Peyer's patch (tissue), 4 donors: ENCODE measurements at places on chromosomes 6 and 20.

DNA sequence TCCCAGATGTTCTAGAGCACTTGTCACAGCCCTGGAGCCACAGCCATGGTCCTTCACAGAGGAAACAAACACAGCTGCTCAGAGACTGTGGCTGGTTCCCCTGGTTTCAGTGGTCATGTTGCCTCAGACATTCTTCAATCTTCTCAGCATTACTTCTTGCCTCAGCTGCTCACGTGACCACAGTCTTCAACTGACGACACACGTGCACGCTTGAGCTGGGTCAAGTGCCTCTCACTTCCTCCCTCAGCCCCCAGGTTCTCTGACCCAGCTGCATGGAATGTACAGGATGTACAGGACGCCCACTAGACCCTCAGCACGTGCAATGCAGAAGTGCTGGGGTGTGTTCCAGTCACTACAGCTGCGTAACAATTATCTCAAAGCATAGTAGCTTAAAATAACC lies 159.8 kb upstream of the GGTLC1 start:
- peak; percentile 60 for DNase-seq

DNA sequence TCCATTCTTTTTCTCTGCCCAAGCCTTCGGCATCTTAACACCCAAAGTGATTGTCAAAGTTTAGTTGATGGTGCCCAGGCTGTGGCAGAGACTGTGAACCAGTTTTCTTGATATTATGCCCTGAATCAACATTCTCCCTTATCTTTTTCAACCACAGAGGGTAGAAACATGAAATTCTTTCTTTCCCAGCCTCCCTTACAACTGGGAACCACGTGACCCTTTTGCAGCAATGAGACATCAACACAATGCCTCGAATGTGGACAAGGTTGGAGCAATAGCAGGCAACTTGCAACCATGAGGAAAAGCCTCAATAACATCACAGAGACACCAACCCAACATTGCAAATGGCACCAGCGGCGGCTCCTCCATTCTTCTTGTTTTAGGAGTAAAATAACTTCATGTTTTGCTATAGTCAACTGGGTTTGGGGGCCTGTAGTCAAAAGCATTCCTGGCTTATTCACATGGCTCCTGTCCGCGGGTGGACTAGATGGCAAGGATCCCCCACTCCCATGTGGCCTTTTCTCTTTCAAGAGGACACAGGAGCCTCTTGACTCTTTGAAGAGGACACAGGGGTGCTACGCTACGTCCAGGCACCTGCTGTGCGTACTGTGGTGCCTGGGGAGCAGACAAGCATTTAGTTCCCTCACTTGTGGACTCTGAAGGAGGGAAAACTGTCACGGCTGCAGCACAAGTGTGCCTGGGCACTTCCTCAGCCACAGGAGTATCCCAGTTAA lies 90.5 kb downstream of the NOL4L start:
- no peak for DNase-seq

DNA sequence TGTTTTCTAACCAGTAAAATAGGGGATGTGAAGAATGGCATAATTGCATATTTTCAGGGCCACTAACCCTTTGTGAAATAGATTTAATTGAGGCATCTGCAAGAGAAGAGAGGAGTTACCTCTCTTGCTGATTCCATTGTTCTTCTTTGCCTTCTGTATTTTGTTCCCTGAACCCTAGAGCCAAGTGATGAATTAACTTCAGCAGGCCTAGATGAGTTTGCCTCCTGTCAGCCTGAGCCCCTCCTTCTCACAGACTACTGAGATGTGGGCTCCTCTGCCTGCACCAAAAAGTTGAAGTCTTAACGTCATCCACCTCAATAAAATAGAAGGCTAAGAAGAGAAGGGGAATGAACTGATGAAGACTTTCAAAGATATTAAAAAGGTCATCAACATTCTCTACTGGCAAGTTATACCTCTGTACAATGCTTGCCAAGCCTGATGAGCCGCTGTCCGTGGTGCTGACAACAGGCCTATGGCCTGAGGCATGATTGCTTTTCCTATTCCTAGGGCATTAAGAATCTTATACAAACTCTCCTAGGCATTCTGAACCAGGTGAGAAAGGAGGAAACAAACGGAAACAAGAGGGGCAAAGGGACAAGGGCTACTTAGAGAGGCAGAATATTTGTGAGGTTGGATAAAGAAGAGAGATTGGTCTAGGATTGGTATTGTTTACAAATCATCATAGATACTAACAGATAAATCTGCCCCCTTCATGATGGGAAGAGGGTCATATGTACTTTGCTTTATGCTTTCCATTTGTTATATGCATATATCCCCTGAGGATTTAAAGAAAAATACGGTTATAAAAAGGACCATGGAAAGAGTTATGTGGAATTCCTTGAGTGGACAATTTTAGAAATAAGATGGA lies 46.8 kb downstream of the CD24 start:
- no peak for DNase-seq

- DNase-seq: no peak
Measured at GRCh38 chr20:29740951-29741593, 1516.4 kb upstream of the DEFB115 start.

- no peak for DNase-seq
Measured at GRCh38 chr6:90940812-90941481, 354.1 kb upstream of the MAP3K7 start.

DNA sequence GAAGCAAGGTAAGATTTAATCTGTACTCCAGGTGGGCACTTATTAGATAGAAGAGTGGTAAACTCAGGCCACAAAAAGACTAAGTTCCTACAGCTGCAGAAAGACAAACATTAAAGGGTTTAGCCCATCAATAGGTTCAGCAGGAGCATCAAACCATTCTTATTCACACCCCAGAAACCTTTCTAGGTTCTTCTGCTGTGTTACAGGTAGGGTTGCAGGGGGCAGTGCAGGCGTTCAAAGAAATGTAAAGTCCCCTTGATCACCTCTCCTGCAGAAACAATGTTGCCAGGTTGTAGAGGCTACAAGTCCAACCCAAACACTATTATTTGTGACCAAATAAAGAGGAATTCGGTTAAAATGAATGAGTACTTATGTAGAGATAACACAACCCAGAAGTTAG lies 31.8 kb downstream of the PHACTR1 start:
- no peak for DNase-seq

DNA sequence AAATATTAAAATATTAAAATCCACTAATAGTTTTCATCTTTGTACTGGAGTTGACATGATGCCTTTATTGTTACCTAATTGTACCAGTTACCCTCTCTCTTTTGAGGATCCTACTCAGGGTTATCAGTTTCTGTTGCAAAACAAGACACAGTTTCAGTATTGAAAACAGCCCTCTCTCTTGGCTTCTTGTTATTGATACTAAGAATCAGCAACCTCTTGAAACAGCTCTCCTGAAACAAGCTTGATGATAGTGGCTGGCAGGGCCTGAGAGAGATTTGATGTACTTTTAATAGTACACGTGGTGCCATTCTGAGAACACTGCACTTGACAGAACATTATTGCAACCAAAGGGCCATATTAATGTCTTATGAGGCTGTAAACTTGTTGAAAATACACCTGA lies 64.9 kb upstream of the MEI4 start:
- DNase-seq: no peak

GRCh38 chr6:88870717-88871330 lies 92.6 kb downstream of the RNGTT start:
- peak; percentile 75 for DNase-seq

DNA sequence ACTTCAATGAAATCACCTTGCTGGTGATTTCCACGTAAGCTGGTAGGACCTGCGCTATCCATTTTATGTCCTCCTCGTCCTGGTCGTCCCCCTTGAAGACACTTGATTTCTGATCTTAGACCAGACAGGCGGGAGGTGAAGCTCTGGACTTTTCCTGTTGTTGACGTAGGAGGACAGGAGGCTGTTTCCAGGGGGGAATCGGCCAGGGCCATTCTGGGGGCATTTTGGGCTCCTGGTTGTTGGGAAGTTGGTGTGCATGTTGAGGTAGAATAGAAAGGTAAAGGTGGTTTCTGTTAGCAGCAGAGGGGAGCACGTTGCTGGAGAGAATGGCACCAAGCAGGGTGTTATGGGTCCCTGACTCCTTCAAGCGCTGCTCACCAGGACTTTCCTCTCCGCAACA lies 56.0 kb downstream of the GMPR start:
- DNase-seq: no peak

DNA sequence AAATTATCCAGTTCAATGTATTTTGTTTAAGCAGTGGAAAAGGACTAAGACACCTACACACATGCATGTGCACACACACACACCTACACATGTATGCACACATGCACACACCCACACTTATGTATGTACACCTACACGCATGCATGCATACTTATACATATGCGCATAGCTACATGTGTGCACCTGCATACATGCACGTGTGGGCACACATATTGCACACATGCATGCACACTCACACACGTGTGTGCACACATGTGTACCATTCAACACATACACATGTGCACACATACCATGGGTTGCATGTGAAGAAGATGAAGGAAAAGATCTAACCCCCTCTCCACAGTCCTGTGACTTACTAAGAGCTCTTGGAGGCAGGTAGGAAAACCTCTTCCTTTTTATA lies 122.0 kb upstream of the MAFB start:
- no peak for DNase-seq

- no peak for DNase-seq
Measured at GRCh38 chr20:44279228-44279627, 31.8 kb downstream of the FITM2 start.

GRCh38 chr6:43951063-43951755 lies 176.0 kb downstream of the MRPL14 start:
- peak; percentile 78 for DNase-seq

- DNase-seq: no peak
Measured at GRCh38 chr6:83314693-83315092, 116.2 kb downstream of the ME1 start.

GRCh38 chr6:100664274-100665040 lies 199.7 kb upstream of the SIM1 start:
- no peak for DNase-seq

- DNase-seq: peak; percentile 43
Measured at GRCh38 chr20:8020314-8021079, 936 bp upstream of the TMX4 start.
